GM06990 (cell line): ENCODE measurements at places on chromosomes 5 and 9.

DNA sequence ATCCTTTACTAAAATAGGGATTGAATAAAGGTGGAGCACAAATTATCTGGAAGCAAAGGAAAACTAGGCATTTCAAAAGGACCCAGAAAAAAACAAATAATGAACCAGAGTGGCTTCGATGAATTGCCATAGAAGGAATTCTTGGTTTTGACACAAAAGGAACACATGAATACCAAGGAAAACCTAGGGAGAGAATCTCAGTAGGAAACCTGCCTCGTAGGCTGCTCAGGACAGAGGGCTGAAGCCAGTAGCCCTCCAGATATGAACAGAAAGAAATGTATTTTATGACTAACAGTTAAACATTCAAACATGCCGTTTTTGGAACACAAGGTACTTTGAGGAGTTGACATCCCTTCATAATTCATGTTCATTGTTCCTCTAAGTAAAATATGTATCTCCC lies 245.5 kb downstream of the SLF1 start:
- DNase-seq = no peak

DNA sequence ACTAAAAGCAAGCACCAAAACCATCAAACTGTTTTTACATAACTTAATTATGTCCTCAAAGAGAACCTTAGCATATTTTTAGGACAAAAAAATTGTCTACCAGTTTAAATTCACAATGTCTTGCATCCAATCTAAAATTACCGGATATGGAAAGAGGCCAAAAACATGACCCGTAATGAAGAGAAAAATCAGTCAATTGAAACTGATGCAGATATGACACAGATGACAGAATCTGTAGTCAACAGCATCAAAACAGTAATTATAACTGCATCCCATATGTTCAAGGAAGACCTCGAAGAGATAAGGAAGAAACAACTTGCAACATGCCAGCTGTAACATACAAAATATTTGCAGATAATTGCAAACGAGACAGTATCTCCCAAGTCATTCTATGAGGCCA lies 473.2 kb downstream of the SEMA5A start:
- DNase-seq = no peak

DNA sequence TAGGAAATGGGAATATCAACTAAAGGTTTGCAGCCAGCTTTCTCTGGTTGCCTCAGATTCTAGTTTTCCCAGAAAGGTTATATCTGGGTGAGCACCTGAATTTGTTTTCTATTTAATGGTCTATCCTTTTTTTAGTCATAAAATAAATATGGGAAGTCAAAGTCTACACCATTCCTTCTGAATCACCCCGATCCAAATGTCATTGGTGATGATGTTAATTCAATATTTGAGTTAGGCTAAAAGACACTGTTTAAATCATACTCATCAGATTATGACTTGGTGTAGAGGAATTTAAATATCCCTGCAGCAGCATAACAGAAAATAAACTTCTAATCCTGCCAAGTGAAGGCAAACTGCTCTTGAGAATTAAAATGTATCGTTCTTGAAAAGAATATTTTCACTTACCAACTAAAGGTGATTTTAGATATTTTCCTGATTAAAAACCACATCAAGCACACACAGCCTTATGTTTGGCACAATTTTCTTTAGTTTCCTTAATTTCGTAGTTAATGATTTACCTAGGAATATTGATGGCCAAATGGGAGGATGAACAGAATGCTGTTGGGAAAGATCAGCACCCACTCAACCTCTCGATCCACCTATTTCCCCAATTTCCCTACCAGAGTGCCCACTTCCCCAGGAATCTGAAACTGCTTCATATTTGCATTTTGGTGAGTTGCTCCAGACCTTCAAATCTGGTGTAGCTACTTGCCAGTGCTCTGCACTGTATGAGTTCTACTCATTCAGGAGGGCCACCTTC lies 103.1 kb upstream of the TSLP start:
- no peak for DNase-seq

- no peak for DNase-seq
Observed at GRCh38 chr5:96150007-96150406, 188.4 kb upstream of the ELL2 start.

DNA sequence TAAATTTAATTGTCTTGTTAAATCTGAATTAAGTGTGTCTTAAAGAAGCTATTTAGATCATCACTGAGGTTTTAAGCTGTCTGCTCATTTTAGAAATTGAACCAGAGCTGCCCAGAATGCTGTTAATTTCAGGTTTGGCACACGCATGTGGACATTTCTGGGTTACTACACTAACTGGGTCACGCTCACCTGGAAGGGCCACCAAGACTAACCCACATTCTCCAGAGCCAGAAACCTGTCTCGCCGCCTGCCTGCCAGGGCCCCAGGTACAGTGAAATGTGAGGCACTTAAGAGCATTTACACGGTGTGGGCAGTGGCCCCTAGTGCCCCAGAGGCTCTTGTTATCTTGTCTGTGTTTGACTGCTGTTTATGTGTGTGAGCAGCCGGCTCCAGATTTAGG lies 46.6 kb downstream of the ATP10B start:
- no peak for DNase-seq

DNA sequence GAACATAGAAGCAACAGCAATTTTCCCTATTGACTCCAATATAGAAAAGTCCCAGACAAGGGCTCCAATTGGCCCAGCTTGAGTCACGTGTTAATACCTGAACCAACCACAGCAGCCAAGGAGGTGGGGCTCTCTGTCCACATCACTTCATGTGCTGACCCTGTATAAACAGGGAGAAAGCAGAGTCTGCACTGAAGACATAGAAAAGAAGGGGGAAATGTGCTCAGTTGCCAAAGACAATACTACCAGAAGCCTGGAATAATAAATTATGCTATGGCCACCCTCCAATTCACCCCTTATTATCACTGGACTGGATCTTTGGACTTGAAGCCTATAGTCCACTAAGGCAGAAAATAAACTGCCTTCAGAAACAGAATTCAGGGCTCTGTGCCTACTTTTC lies 275.4 kb downstream of the EPB41L4A start:
- DNase-seq = no peak

GRCh38 chr9:95819636-95820035 lies 55.9 kb upstream of the ERCC6L2 start:
- no peak for DNase-seq

GRCh38 chr9:121230256-121230655 lies 28.6 kb upstream of the RAB14 start:
- no peak for DNase-seq

- DNase-seq = no peak
Observed at GRCh38 chr5:83375049-83375745, 96.3 kb upstream of the VCAN start.

DNA sequence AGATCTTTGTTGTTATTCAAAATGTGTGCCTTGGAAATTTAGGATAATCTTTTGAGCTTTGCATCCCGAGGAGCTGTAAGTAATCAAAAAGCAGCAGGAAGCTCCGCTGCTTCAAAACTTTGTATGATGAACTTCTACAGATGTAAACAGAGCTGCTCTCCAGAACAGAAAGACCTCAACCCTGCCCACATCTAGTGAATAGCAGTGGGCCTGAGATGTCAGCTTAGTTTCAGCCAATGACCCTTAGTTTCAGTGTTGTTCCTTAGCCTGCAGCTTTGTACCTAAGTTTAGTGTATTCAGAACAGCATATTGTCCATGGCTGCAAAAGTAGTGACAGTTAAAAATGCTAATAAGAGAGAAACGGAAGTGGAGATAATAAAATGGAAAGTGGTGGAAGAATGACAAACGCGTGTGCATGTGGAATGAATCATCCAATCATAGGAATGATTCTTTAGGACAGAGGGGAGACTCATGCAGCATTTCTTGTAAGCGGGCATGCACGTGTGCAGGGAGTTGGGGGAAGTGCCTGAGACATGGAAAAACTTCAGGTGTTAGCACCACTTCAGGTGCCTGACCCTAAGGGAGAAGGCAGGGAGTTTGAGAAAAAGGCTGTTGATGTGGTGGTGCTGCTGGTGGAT lies 24.9 kb downstream of the SNX24 start:
- no peak for DNase-seq

GRCh38 chr5:73435759-73436534 lies 12.6 kb downstream of the FOXD1 start:
- DNase-seq = no peak

- no peak for DNase-seq
Observed at GRCh38 chr9:100669968-100670367, 92.1 kb downstream of the CAVIN4 start.

GRCh38 chr5:109837231-109837861 lies 147.6 kb downstream of the MAN2A1 start:
- DNase-seq = no peak

DNA sequence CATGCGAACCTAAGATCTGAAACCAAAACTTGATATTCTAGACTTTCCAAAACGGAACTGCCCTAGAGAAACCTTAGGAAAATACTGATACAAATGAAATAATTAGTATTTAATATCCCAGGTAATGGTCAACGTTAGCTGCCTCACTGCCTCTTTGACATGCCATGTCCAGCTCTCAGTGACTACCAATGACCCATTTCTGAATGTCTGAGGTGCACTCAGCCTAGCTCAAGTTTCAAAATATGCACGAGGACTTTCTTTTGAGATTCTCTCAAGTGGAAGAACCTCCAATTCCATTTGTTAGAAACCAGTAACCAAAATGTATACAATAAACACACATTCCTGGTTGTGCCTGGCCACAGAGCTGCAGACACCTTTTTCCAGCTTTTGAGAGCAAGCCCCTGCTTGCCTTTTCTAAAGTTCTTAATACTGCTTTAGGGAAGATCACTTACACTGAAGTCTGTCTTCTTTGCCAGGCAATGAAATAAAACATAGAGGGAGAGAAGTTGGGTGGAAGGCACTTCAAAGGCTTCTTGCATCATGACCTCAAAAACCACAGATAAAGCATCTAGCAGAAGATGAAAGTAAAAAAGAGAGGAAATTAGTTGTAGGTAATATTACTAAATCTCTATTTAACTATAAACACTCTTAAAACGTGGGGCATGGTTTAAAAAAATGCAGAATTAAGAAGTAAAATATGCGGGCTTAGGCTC lies 87.9 kb downstream of the MRPS27 start:
- DNase-seq = peak; percentile 15

DNA sequence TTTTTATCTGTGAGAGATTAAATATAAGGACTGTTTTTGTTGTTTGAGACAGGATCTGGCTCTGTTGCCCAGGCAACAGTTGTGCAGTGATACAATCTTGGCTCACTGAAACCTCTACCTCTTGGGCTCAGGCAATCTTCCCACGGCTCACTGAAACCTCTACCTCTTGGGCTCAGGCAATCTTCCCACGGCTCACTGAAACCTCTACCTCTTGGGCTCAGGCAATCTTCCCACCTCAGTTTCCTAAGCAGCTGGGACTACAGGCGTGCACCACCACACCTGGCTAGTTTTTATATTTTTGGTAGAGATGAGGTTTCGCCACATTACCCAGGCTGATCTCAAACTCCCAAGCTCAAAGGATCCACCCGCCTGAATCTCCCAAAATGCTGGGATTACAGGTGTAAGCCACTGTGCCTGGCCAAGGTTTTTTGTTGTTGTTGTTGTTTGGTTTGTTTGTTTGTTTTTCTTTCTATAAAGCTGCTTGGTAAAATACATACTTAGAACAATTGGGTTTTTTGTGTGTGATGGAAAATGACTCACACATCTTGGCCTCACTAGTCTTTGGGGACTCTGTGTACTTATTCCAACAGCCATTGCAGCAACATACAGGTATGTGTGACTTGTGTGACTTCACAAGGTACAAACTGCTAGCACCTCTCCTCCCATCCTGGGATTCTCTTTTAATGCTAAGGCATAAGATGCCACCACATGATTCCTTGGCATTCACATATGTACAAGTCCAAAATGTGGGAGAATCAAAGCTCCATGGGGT lies 36.5 kb upstream of the RASA1 start:
- DNase-seq = peak; percentile 75

DNA sequence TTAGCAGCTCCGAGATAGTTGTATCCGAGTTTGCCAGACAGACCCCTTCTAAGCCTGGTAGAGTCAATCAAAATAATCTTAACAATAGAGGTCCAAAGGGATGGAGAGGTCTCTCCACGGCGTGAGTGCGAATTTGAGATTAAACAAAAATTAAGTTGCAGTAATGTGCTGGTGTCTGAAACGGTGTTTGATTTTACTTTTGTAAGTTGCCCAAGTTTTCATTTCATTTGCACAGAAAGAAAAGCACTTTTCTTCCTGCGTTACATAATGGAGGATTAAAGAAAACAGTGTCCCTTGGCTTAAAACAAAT lies 1.2 kb downstream of the IRX1 start:
- DNase-seq = no peak

DNA sequence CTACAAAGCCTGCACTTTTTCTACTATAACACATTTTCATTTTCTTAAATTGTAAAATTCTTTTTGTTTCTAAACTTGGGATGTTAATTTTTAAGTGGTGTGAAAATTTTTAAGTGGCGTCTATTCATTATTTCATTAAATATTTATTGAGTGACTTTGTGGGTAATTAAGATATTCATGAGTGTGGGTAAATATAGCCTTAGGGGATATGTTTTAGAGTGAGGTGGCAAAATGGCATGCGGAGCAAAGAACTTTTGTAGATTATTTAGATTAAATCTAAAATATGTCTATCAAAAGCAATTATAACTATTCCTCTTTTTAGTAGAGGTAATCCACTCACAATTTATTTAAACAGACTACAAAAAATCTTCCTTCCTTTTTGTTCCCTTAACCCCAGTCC lies 188.4 kb downstream of the PCSK1 start:
- DNase-seq = no peak

- DNase-seq = no peak
Observed at GRCh38 chr9:108831496-108832178, 24.1 kb downstream of the ACTL7B start.

DNA sequence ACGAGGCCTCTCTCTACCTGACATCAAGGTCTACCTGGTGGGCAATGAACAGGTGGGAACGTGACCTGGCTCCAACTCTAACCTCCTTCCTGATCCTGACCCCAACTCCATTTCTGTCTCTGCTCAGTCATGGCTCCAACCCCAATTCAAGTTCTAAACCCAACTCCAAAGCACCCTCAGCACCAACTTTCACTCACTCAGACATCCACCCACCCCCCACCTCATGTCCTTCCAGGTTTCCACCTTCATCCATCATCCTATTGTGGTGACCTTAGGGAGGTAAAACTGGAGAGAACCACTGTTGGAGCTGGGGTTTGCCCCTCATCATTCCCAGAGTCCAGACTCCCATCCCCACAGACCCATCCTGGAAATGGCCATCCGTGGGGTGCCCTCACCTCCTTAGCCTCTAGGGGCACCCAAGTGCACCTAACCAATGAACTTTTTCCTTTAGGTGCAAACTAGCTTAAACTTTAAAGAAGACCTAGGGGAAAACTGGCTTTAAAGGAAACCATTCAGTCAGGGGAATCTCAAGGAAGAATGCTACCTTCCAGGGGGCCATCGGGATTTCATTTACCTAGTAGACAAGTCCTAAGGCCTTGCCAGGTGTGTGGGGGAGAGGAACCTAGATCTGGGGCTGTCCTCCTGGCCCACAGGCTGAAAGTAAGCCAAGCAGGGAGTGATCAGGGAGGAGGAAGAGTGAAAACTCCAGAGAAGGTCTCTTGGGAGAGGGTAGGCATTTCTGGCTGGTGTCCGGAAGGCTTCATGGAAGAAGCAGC lies 11.3 kb downstream of the RGS14 start:
- DNase-seq = no peak

DNA sequence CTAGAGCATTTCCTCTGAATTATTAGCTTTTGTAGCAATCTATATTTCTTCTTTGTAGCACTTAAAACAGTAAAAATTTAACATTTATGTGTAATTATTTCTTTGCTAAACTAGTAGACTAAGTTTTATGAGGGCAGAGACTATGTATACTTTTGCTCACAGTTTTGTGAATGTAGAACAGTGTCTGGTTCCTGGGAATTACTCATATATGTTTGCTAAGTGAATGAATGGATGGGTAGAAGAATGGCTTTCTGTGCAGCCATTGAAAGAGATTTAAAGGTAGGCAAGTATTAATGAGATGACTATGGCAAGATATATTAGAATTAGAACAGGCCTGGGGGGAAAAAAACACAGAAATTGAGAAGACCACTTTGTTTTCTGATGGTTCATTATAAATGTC lies 140.1 kb downstream of the PAM start:
- DNase-seq = no peak
